NCI-H524 (cell line): ENCODE measurements at places on chromosomes 2 and 18.

DNA sequence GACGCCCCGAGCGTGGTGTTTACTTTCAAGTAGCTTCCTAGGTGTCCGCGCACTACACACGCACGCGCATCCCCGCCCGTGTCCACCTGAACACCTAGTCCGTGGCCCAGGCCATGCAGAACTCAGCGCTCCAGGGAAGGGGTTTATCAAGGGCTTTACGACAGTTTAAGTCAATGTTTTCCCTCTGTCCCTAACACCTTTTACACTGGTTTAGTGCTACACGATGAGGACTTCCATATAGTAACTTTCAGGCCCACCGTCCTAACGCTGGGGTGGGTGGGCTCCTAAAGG lies 1.4 kb upstream of the BCL2 start:
- no peak for DNase-seq

DNA sequence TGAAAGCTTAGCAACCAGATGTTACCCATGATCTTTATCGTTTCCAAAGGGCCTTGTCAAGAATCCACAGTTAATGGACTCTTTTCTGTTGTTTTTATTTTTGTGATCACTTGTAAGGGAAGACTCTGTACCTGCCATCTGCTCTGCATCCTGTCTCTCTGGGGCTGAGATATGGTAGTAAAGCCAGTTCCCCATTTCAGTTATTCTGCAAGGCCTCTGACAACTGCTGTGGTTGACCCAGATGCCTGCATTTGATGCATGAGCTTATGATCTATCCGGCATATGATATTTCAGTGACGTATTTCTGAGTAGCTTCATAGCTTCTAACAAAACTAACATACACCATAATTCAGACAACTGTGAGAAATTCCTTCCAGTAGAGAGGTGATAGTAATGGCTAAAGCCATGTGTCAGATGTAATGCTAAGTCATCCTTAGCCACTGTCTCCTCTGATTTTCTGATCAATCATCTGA lies 105.1 kb downstream of the TPO start:
- DNase-seq: peak; percentile 47

DNA sequence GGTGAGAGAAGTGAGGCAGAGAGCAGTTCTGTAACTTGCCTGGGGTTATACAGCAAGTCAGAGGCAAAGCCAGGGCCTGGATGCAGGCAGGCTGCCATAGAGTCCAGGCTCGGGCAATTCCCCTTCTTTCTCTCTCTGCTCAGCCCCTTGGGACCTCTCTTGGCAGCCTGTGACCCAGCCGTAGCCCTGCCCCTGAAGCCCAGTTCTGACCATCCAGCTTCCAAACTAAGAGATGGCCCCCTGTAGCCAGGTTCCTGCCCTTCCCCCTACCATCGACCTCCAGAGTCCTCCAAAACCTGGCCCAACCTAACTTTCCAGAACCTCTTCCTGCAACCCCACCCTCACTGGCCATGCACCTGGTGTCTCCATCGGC lies 201.2 kb downstream of the CTIF start:
- DNase-seq: no peak

GRCh38 chr18:37321582-37322491 lies 243.8 kb downstream of the CELF4 start:
- DNase-seq: no peak

DNA sequence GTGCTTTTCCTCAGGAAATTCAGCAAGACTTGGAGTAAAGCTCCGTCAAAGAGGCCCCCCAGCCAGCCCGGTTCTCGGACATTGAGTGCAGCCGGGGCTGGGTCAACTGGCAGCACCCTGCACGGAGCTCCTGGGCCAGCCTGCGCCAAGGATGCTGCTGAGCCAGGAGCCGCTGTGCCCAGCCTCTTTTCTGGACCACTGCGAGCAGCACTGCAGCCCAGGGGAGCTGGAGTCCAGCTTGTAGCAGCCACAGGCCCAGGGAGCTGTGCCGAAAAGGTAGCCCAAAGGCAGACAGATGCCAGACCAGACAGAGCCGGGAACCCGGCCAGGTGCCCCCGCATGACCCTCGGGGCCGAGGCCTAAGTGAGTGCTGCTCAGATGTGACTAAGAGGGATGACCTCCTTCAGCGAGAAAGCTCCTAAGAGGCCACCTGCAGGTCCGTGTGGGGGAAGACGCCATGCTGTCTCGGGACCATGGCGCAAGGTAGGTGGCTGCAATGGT lies 7.3 kb downstream of the CLHC1 start:
- DNase-seq: peak; percentile 29

- DNase-seq: no peak
Measured at GRCh38 chr2:88697370-88698026, 6.0 kb downstream of the RPIA start.

DNA sequence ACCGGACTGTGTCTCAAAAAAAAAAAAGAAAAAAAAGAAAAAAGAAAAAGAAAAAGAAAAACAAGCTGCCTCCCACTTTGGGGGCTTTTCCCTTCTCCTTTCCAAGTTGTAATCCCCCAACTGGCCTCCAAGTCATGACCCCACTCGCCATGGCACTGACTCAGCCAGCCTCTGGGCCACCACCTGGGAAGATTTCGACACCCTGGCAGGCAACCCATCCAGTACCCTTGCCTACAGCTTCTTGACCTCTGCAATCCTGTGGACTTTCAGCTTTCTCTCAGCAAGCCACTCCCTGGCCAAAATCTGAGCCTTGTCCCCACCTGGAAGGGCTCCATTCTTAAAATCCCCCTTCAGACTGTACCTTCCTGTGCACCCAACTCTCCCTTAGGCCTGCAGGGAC lies 22.3 kb upstream of the FOSL2 start:
- DNase-seq: no peak

- DNase-seq: no peak
Measured at GRCh38 chr2:222960126-222960525, 91.9 kb upstream of the KCNE4 start.

- no peak for DNase-seq
Measured at GRCh38 chr2:42328148-42328833, 32.7 kb downstream of the COX7A2L start.

- DNase-seq: no peak
Measured at GRCh38 chr18:58320907-58321561, 277.0 kb downstream of the NEDD4L start.

GRCh38 chr2:36706021-36706876 lies 9.7 kb downstream of the VIT start:
- no peak for DNase-seq

GRCh38 chr2:241351640-241352031 lies 4.4 kb upstream of the FARP2 start:
- no peak for DNase-seq

DNA sequence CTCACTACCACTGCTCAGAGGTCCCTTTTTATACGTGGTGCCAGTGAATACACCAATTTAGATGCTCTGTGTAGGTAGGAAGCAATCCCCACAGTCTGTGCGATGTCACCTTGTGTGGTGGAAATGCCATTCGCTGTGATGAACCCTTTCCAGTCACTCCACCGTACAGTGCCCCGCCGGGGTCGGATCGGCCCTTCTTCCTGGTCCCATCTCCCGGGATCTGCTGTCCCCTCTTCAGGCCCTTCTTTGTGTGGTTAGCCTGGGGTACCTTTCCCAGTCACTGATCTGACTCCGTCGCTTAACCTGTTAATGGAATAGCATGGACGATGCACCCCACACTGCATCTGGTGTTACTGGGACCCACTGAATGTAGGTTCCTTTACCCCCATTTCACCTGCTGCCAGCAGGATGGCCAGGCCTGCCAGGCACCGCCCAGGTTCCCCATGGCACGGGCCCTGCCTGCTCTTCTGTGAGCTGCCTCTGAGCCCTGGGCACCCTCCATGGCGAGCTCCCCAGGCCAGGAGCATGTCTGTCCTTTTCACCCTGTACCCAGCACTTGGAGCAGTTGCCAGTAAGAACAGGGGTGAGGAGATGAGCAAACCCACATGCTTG lies 18.0 kb downstream of the TWIST2 start:
- no peak for DNase-seq

GRCh38 chr2:171389325-171389724 lies 44.5 kb downstream of the METTL8 start:
- DNase-seq: no peak

DNA sequence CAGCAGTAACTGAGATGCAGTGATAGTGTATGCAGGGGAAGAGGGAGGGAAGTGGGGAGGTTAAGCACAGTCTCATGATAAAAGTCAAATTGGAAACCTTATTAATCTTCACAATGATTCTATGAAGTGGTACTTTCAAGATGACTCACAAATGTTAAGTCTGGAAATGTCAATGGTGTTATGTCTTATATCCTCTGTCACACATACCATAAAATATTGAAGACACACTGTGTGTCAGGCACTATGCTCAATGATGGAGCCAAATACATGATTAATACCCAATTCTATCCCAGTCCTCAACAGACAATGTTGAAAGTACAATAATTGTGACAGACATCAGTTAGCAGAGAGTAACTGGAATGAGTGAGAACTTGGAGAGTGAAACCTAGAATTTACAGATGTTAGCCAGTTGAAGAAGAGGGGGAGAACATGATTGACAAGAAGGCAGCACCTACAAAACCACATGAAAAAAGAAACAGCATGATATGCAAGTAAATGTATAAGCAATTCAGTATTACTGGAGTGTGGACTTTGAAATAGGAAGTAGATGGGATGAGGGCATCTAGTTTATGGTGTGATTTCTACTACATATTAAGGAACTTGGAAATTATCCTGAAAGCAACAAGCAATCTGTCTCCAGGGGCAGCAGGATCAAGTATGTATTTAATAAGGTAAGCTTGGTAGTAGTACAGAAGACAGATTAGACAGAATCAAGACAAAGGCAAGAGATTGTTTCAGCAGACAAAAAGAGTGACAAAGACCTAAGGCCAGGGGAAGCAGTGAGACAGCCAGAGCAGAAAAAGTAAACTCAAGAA lies 107.6 kb downstream of the STRN start:
- no peak for DNase-seq

- peak; percentile 42 for DNase-seq
Measured at GRCh38 chr18:36942264-36942663, 113.3 kb downstream of the KIAA1328 start.

DNA sequence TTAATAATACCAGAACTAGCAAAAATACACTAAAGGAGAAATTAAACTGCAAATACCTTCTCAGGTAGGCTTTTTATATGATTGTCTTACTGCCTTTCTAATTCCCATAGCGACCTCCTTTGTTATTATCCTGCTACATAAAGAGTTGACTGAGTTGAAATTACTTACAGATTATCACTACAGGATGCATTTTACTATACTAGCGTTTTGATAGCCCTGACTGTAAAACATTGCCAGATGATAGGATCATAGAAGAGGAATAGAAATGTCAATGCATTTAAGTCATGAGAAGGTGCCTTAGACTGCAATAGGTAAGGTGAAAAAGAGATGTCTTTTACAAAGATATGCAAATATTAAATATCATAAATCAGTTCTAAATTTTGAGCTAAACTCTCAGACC lies 639.7 kb downstream of the NRXN1 start:
- DNase-seq: no peak

- no peak for DNase-seq
Measured at GRCh38 chr18:9418047-9418690, 57.1 kb upstream of the RALBP1 start.

- no peak for DNase-seq
Measured at GRCh38 chr2:9268301-9269080, 61.9 kb downstream of the ASAP2 start.

DNA sequence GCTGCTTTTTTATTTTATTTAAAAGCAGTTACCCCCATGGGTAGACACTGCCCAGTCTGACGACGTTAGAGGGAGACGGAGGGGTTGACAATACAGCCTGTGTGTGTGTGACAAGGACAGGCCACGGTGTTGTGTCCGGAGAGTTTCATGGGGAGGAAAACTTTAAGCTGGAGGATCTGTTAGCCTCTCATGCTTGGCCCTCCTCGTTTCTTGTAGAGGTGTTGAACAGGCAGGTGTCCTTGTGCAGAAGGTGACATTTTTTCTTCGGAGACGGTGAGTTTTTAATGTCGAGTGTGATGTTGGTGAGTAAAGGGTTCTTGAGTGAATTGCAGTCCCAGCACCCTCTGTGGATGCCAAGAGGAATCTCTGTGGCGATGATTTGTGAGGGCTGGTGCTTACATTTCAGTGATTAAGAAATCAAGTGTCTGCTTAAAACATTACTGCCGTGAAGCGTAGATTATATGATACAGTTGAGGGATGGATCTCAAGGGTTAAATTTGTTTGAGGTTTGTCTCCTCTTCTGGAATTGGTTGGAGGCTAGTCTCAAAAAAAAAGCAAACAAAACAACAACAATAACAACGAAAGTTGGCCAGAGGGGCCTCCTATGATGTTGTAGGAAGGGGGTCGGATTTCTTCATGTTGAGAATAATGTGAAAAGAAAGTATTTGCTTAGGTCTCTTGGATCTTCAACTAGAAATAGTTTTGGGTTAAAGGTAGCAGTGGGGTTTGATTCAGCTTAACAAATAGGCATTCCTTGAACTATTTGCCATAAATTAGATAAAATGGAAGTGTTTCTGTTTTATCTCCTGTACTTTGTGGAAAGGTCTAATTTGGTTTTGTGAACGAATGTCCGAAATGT lies 1.6 kb downstream of the NCOA1 start:
- no peak for DNase-seq

GRCh38 chr2:96102596-96103186 lies 13.7 kb downstream of the ADRA2B start:
- DNase-seq: no peak

GRCh38 chr2:173647681-173648311 lies 293.1 kb downstream of the CDCA7 start:
- DNase-seq: no peak

- DNase-seq: no peak
Measured at GRCh38 chr2:6909431-6910385, 7.5 kb upstream of the RNF144A start.

DNA sequence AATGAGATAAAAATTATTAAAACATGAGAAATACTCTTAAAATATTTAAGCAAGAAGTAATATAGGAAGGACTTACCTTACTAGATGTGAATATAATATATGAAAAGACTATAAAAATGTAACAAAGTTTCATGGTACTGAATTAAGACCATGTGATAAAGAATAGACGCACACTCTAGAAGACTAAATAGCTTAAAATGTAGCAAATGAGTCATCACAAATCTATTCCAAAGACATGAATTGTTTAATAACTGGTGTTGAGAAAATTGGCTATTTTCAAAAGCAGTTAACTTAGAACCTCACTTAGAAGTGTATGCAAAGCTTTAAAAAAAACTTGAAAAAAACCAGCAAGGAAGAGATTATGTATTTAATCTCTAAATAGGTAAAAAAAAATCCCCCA lies 64.1 kb downstream of the POLE4 start:
- no peak for DNase-seq

- peak; percentile 95 for DNase-seq
Measured at GRCh38 chr2:45771261-45771660, 119.8 kb downstream of the PRKCE start.

- peak; percentile 11 for DNase-seq
Measured at GRCh38 chr2:201152517-201152916, 30.4 kb upstream of the CASP10 start.

- no peak for DNase-seq
Measured at GRCh38 chr2:160368988-160369930, 124.3 kb downstream of the RBMS1 start.

- DNase-seq: no peak
Measured at GRCh38 chr2:70651727-70652126, 98.1 kb upstream of the TGFA start.
